PC-9 (cell line): ENCODE measurements at places on chromosomes 16 and 17.

DNA sequence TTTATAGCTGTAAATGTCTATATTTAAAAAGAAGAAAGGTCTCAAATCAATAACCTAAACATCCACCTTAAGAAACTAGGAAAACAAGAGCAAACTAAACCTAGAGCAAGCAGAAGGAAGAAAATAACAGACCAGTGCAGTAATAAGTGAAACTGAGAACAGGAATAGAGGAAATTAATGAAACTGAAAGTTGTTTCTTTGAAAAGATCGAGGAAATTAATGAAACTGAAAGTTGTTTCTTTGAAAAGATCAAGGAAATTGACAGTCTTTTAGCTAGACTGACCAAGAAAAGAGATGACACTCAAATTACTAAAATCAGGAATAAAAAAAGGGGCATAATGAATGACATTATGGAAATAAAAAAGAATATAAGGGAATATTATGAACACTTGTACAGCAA is 46.4 kb downstream of the SLFN5 start:
- no peak for DNase-seq

GRCh38 chr16:10608687-10609401 is 28.4 kb upstream of the EMP2 start:
- no peak for DNase-seq

DNA sequence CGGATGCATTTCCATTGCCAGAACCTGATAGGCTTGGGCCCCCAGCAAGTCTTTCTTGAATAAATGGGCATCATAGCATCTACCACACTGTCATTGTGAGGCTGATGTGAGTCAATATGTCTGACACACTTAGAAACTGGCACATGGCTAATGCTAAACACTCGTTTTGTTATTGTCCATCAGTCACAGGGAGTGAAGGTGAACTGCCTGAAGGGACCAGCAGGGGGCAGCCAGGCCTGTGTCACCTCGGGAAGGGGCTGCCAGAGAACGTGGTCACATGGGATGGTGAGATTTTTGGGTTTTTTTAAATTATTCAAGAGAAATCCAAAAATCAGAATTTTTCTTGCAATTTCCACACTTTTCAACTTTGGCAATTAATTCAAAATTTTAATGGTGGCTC is 831 bp upstream of the RCVRN start:
- DNase-seq, result peak; percentile 23

- peak; percentile 98 for DNase-seq
Observed at GRCh38 chr16:16045296-16045695, 95.9 kb downstream of the ABCC1 start.

DNA sequence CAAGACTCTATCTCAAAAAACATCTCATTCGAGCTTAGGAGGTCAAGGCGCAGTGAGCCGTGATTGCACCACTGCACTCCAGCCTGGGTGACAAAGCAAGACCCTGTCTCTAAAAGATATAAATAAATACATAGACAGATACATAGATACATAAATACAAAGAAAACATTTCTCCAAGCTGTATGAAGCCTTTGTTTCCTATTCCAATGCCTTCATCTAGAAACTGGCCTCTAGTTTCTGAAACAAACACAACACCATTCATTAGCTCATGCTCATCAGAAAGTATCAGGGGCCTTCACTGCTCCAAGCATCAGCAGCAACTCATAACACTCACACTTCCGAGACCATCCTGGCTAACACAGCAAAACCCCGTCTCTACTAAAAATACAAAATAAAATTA is 10.3 kb upstream of the ASGR2 start:
- DNase-seq, result no peak

DNA sequence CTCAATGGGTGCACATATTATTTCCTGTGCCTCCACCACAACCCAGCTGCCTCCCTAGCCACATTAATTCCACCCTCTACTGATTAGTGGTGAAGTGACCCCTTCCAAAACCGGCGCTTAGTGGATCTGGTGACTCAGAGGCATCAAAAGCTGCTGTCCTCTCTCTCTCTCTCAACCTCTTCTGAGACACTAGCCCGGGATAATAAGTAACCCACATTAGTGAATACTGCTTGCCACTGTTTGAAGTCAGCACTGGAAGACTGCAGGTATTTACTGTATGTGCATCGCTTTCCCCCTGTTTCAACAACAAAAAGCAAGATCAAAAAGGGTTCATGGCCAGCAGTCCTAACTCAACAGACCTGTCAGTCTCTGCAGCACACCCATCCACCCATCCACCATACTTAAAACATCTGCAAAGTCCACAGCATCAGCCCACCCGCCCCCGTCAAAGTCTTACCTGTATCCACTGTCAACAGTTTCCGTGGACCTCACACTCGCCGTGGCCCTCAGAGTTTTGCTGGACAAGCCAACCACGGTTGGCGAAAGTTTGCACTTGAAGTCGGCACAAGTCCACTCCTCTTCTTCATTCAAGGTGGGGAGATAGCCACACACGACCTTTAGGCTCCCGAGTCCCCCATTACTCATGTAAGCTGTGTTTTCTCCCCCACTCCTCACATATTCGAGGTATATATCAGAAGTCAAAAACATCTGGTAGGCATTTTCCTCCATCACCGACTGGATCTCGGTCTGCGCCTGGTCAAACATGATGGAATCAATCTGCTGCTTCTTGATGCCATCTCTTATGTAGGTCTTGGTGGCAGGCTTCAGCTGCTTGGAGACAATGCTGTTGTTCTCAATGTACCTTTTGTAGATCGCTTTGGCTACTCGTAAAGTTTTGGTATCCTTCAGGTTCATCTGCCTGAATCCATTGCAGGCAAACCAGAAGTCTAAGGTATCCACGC is 3.8 kb downstream of the AXIN2 start:
- no peak for DNase-seq

GRCh38 chr16:89096768-89097391 is 3.2 kb downstream of the ACSF3 start:
- DNase-seq, result no peak

GRCh38 chr16:67286441-67287235 is 7.3 kb downstream of the PLEKHG4 start:
- no peak for DNase-seq

DNA sequence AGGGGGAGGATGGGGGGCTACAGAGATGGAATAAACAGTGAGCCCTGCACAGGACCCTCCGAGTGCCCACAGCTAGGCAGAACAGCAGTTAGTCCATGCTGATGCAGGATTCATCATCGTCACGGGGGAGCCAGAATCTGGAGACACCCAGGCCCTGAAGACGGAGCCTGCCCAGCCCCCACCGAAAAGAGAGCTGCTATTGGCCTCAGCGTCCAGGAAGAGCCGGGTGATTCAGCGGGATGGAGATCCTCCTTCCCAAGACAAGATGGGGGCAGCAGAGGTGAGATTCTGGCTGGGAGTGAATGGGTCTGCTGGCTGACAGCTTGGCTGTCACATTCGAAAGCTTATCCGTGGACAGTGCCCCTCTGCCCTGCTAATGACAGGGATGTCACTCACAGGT is 133.6 kb upstream of the CRHR1 start:
- DNase-seq, result no peak

DNA sequence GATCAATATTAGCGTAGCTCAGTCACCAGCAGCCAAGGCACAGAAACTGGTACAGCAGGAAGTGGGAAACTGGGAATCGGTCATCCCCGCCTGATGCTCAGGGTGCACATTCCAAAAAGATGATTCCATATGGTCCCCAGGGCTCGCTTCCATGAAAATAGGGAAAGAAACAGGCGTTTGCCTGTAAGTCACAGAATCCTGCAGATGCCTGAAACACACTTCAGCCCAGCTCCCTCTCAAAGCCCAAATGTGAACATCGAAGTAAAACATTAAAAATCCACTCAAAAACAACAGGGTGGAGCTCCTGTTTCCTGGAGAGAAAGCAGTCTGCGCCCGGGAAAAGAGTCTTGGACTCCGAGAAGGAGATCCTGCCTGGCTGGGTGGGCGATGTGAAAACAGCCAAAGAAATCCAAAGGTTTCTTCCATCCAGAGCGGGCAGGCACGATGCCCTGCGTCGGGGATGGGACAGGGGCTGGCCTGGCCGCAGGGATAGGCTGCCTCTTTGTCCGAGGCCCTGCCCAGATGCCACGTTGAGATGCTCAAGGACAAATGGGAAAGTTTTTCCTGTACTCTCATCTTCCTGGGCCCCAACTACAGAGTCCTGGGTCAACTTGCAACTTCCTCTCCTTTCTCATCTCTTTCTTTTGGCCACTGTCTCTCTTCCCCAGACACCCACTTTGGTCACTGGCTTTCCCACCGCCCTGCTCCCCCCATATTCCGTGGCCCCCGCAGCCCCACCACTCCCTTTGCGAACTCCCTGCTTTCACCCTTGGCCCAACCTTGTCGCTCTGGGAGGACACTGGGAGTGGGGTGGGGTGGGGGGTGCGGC is 743 bp downstream of the WIPI1 start:
- DNase-seq, result peak; percentile 57

DNA sequence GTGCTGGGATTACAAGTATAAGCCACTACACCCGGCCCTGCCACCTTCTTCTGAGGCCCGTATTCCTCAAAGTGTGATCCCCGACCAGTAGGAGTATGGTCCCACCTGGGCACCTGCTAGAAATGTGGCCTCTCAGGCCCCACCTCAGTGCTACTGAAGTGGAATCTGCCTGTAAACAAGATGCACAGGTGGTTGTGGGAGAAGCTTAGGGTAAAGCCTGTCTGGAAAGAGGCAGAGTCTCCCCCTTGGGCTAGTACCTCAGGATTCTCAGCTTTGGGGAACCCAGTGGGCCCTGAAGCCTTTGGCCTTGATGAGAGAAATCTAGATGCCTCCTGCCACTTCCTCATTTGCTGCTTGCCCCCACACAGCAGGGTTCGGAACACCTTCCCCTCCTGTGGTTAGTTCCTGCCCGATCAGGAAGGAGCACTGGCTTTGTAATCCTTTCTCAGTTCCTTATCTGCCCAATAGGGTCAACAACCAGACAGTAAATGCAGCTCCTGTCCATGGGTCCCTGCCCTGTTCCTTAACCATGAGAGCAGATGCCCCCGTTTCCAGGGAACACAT is 25.2 kb downstream of the TK2 start:
- no peak for DNase-seq

GRCh38 chr17:80726558-80727408 is 182.1 kb downstream of the RPTOR start:
- DNase-seq, result no peak

GRCh38 chr17:14950216-14950615 is 314.9 kb downstream of the PMP22 start:
- DNase-seq, result no peak

DNA sequence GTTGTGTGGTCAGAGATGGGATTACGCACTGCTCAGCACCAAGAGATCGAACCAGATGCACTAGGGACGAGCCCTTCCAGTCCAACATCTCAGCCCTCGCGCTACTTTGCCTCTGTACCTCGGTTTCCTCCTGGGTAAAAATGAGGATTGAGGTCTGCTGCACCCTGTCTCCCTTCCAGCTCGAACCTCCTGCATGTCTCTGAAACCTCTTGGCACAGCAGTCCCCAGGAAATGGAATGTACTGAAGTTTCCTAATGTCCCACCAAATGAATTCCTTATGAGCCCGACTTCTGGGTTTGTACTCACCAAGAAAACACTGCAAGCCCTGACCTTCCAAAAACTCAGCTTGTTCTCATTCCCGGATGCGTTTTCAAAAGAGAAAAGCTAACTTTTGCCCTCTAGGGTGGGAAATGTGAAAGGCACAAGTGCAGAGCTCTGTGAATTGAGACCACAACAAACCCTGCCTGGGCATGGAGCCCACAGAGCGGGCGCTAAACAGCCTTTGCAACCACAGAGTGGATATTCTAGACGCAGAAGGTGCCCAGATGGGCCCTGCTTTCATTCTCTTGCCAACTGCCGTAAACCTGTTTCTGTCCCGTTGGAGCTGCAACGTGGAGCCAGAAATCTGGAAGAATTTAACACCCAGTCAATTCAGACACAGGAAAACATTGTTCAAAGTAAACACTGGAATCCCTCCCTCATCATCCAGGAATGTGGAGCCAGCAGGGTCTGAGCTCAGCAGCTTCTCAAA is 10.3 kb downstream of the CDRT4 start:
- DNase-seq, result no peak

DNA sequence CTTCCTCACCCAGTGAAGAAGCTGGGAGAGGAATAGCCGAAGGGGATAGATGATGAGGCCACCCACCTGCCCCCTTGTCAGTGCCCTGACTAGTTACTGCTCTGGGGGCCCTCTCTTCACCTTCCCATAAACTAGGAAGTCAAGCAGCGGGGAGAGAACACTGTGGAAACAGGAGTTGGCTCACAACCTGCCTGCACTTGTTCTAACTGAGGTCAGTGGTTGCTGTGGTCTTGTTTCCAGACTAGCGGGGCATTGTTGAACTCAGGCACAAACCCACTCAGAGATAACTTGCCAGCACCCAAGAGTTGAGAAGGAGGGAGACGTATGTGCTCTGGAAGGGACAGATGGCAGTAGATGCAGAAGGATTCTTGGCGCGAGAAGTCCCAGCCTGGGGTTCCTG is 48.6 kb upstream of the DDX52 start:
- DNase-seq, result no peak

DNA sequence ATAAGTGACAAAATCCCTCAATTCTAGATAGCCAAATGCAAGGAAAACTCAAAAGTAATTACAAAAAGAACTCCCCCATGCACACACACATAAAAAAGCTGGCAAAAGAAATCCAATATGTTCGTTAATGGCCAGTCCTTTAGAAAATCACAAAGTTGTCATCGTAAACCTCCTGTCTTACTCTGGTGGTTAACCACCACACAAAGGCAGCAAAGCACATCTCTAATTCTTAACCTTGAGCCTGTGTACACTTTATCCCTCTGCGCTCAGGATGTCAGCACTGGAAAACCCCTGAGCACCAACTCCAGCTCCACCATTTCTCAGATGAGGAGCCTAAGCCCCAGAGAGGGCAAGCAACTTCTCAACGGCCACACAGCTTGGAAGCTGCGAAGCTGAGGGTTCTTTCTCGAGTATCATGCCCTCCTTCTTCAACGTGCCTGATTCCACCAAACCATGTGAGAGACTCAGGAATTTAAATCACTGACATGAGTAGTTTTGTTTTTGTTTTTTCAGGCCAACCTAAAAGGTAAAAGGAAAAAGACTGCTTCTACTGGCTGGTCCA is 72.5 kb downstream of the C16orf95 start:
- DNase-seq, result no peak

GRCh38 chr17:81116704-81117103 is 48.6 kb upstream of the PVALEF start:
- no peak for DNase-seq
